ENCODE measurements at places on chromosomes 12 and 14. TPM values are rescaled to one million over a fixed set of nuclear protein-coding genes. Genes with fewer than 3 reads are reported as not detected.

DNA sequence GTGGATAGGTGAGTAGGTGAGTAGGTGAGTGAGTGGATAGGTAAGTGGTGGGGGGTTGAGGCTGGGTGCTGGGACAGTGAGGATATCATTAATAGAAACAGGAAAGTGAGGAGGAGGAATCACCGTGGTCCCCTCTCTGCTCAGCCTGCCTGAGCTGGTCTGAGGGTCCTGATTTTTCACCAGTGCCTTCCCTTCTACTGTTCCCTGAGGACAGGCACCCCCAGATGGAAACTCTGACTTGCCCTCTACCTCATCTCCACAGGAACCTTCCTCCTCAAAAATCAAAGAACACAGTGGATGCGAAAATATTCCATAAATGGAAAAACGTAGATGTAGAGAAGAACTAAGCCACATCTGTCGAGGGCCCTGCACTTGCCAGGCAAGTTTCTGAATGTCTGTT lies 1.9 kb downstream of the GPR68 start:
- DNase-seq: no peak

GRCh38 chr14:35385042-35385839 lies 19.3 kb downstream of the NFKBIA start:
- DNase-seq: peak; percentile 87

DNA sequence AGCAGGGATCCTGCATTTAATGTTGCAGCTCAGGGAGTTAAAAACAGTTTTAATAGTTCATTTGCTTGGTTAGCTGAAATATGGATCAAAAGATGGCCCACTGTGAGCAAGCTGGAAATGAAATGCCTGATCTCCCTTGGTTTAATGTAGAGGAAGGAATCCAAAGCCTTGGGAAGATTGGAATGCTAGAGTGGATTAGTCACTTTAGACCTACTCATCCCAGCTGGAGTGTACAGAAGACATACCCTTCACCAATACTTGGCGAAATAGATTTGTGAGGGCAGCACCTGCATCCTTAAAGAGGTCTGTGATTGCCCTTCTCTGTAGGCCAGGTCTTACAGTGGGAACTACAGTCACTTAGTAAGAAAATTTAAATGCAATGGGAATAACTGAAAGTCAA lies 58.0 kb upstream of the KRAS start:
- no peak for DNase-seq

GRCh38 chr14:101232340-101233020 lies 328.8 kb upstream of the DIO3 start:
- no peak for DNase-seq

GRCh38 chr14:98514016-98514415 lies 758.0 kb downstream of the BCL11B start:
- no peak for DNase-seq

Gene NEUROD4
- not detected for total RNA-seq

Gene CEP128
- 6.0 TPM for total RNA-seq

Gene ZDHHC22
- total RNA-seq: not detected

DNA sequence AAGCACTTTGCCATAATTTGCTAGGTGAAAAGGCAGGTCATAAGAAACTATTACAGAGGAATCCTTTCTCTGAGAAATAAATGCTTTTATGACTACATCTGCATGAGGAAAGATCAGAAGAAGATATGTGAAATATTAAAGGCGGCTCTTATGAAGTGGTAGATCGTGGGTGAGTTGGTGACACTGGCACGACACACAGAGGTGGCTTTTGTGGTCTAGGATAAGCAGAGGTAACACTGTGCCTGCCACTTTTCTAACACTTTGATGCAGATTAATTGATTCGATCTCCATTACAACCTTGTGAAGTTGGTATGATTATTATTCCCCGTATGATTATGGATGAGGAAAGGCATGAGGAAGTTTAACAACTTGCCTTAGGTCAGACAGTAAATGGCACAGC lies 60.0 kb upstream of the ELK3 start:
- no peak for DNase-seq

- DNase-seq: no peak
Measured at GRCh38 chr12:12693111-12693671, 2.8 kb downstream of the GPR19 start.

- no peak for DNase-seq
Measured at GRCh38 chr14:106051796-106052195, 525.4 kb downstream of the TMEM121 start.

DNA sequence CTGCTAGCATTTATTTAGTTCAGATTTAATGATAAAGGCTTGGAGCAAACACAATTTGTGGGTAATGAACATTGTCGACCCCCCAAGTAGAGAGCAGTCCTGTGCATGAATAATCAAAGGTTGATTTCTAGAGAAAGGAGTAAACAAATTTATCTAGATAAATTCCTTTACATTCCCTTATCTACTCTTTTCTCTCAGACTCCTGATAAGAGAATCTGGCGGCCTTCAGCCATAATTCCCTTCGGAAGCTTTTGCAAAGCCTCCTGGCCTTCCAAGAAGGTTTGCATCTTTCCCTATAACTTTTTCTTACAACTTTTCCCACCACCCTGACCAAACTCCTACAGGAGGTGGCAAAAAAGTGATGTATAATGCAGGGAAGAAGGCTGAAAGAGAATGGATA lies 42.1 kb downstream of the TMTC3 start:
- DNase-seq: no peak

Gene MAP3K9
- total RNA-seq: 0.84 TPM

All from aorta (tissue), 5 donors.